ENCODE measurements at places on chromosomes 3 and 15.

DNA sequence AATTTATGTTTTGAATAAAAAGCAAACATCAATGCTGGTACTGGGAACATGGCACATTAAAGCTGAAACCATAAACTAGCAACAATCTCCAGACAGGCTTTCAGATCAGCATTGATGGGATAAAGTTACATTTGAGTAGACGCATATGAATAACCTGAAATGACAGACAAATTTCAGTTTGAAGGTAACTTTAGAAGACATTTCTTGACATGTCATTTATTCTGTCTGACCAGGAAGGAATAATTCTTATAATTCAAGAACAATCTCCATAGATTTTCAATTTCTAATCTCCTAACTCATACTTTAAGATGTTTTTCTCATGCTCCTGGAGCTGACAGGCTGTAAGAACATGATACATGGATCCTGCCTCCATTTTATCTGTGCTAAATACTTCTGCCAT is 69.8 kb downstream of the PLCH1 start:
- no peak for DNase-seq

DNA sequence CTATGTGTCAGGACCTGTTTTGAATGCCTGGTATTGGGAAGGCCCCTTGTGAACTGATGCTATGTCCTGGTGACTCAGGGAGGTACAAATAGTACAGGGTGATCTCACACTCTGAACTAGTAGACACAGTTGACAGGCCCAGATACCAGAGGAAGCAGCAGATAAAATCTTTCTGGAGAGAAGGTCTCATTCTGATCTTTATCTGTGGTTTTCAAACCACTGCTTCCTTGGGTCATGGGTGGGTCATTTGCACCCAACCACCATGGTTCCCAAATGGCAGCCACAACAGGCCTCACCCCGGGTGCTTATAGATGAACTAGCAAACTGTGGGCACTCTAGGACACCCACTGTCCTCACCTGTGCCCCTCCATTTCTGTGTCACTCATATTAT is 43.4 kb downstream of the PXYLP1 start:
- DNase-seq: no peak

GRCh38 chr15:68749793-68750192 is 70.9 kb downstream of the ANP32A start:
- DNase-seq: no peak

DNA sequence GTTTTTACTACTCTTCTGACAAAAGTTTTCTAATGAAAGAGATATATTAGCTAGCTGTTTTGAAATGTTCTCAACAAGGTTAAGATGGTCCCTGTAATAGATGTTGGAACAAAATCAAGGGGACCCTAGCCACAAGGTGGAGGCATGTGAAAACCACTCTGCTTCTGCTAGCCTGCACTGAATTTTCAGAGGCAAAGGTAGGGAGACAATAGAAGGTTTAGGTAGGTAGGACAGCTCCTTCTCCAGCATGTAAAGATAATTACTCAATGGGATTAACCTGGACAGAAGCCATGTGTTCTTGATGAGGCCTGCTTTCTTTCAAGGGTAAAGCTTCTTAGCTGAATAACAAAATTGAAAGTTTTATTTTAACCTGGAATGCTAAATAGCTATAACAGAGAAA is 333.5 kb downstream of the LSAMP start:
- DNase-seq: no peak

GRCh38 chr3:46093327-46093942 is 66.2 kb upstream of the XCR1 start:
- DNase-seq: peak; percentile 17

DNA sequence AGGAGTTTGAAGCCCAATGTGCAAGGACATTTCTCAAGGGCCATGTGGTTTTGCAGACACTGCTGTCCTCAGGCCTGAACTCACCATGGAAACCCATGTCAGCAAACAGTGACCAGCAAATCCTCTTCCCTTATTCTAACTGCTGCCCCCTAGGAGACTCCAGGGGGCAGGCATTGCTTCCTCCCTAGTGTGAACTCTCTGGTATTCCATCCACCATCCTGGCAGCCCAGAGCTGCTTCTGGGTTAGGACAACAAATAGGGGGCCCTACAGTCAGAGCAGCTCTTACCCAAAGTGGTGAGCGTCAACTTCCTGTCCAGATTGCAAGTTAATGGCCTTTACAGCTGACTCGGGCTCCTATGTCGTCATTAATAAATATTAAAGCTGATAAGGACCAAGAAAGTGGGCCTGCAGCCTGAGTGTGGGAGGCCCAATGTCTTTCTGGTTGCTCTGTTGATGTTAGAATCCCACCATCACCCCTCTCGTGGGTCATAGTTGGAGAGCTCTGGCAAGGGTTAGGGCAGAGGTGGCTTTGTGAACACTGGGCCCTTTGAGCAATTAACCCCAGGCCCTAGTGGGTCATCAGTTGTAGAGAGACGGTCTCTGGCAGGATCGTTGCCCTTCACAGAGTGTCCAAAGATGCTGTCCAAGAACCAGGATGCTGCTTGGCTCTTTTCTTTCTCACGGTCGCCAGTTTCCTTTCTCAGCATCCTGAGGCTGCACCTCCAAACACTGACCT is 41.5 kb downstream of the TGM4 start:
- DNase-seq: no peak

GRCh38 chr15:80945605-80946004 is 44.0 kb downstream of the MESD start:
- DNase-seq: no peak

DNA sequence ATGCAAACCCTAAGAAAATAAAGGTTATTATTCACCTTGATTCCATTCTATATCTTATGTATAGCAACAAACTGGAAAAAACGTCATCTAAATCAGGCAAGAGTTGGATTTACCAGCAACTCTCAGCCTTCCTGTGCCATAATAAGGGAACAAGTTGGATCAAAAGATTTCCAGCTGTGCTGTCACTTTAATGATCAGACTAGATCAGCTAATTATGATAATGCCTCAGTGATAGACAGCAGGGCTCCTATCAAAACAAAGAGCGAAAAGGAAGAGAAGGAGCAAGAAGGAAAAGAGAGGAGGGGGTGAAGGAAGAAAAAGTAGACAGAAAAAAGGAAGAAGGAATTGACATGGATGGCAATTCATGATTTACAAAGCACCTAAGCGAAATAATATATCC is 36.7 kb upstream of the BCL6 start:
- DNase-seq: no peak

DNA sequence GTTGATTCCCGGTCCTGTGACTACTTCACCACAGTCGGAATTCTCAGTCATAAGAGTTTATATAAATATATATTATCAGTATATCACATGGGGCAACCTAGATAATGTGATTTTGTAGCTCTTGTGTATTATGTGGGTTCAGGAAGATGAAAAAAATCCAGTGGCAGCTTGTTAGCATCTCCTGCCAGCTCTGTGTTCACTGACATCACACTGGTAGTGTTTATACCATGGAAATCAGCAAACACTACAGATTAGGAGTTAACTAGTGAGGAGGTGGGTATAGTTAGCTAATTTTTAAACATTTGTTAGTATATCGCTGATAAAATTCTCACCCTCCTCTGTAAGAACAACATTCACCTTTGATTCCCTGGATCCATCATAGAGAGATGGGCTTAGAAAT is 44.5 kb upstream of the KCNMB2 start:
- no peak for DNase-seq

DNA sequence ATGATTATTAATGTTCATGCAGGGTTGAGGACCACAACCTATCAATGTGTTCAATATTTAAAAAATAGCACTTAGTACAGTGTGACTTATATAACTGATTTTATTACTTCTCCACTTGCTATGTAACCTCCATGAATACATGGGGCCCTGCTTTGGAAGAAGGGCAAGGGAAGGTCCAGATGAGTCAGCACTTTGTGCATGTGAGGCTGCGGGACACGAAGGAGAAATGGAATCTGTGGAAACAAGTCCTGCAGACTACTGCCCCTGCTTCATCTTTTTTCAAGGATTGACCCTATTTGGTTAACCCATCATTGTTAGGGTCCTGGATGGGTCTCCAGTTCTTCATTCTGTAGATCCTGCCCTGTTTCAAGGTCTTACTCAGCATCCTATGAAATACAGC is 1.6 kb downstream of the NXPE3 start:
- DNase-seq: no peak

DNA sequence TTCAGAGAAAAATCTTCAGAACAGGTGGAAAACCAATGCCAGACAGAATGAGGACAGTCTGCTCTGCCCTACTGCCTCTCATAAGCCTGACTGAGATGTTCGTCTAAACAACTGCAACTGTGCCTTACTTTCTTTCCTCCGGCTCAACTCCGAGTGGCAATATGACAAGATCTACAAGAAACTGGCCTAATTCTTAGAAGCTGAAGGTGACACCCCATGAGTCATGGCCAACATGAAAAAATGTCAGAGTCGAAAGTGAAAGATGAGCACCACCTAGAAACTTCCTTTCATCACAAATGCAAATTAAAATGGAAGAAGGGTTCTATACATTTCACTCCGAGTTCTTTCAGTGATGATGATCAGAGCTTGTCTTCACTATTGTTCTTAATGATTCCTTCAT is 12.9 kb downstream of the PCYT1A start:
- no peak for DNase-seq

DNA sequence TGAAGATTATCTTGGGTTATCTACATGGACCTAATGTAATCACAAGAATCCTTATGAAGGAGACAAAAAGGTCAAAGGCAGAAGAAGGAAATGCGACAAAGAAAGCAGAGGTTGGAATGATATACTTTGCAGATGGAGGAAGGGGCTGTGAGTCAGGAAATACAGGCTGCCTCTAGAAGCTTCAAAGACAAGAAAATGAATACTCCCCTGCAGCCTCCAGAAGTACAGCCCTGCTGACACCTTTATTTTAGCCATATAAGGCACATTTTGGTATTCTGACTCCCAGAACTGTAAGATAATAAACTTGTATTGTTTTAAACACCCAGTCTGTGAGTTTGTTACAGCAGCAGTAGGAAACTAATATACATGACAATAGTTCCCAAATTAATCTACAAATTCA is 58.6 kb downstream of the SIDT1 start:
- no peak for DNase-seq

GRCh38 chr3:144583871-144584270 is 612.2 kb downstream of the DIPK2A start:
- DNase-seq: no peak

DNA sequence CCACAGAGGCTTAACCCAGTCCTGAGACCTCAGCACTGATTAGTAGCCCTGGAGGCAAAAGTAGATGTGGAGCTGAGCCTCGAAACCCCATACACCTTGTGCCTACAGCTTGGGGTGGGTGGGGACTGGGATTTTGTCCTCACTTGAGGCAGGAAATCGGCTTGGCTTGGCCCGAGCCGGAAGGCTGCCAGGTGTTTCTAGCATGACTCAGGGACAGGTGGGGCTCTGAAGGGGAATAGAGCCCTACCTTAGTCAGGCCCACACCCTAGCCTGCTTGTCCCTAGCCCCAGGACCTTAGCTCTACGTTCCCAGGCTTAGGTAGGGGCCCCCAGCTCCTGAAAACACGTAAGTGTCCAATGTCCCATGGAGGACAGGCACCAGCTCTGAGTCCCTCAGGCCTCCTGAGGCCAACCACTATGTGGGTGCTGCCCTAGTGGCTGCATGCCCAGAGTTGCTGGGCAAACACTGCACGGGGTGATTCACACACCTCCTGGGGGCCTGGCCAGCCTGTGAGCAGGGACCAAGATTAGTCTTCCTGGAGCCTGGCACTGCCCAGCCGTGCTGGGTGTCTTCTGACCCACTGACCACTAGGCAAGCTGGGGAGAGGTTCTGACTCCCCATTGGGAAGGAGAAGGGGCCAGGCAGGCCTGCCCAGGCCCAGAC is 3.1 kb downstream of the MST1R start:
- no peak for DNase-seq

DNA sequence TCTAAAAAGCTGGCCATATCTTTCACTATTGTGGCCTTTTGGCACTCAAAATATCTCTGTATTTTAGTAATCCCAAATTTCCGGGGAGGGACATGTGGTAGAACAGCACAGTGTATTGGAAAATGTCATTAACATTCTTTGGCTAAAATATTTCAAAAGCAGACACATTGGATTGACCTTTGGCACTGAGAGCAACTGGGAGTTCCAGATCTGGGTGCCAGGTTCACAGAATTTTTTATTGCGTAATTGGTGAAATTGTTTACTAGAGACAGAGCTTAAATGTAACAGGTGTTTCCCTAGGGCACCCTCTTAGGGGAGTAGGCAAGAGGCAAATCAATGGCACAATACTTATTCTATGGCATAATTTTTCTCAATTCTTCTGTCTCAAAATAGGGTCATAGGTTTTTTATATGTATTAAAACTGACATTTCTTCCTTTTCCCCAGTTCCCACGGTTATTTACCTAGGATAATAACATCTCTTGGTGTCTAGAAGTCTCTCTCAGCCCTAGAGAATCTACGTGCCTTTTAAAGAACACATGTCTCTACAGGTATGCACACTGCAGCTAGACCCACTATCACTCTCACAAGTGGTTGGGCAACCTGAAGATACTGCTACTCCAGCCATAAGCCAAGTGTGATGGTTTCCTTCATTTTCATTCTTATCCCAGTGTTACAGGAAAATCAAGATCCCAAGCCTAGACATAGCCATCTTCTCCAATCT is 10.6 kb downstream of the RBMS3 start:
- no peak for DNase-seq

DNA sequence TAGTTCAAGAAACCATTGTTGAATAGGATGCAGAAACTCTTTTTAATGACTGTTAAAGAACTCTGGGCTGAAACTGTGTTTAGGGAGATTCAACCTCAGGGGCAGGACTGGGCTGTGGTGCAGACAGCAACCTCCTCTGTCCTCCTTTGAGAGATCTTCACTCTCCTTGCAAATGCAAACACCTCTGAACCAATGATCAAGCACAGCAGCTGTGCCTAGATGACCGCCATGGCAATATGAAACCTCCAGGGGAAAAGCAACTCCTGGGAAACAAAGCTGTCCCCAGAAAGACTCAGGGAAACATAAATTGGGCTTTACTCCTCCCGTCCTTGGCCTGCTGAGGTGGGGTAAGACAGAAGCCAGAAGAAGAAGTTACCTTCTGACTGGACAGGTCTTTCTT is 52.6 kb downstream of the TBC1D2B start:
- no peak for DNase-seq

DNA sequence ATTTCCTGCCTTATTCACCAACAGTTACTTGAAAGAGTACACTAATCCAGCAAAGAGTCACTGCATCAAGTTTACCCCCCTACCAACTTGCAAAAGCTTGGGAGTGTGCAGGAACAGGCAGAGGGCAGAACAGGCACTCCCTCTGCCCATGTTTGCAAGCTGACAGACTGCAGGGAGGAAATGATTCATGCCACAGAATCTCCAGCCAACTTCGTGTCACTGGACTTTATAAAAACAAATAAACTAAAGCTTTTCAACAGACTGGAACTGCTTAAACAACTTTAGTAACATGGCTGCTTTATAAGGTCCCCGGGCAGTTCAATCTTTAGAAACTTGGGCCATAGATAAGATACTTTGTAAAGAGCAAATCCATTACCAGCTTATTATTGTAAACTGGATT is 129.5 kb downstream of the THRB start:
- DNase-seq: no peak

GRCh38 chr3:60386306-60386705 is 864.9 kb downstream of the FHIT start:
- no peak for DNase-seq

- no peak for DNase-seq
These were observed 111.1 kb upstream of the GPR149 start for GRCh38 chr3:154540950-154541604.

GRCh38 chr3:169811631-169812331 is 889 bp upstream of the LRRIQ4 start:
- no peak for DNase-seq
